ENCODE measurements at places on chromosomes 16 and 17.

DNA sequence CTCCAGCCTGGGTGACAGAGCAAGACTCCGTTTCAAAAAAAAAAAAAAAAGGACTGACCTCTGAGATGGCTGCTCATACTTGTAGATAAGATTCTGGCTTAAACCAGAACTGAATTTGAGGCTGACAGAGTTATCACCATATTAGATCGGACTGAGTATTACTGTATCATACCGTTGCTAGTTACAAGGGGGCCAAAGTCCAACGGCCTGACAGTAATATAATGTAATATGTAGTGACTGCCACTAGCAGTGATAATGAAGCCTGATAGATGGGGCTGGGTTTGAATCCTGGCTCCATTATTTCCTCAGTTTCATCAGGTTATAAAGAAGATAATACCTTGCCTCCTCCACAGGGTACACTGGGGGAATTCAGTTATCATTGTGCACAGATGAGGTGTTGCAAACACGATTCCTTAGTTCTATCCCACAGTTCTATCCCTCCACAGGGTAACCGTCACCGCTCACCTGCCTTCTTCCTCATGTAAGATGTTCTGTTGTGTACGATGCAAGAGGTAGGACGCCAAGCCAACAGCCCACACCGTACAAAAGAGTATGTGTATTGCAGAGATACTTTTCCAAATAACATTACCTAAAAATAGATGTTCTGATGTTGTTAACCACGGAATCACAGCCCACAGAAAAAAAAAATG lies 5.2 kb downstream of the TMEM220 start:
- DNase-seq, result no peak

DNA sequence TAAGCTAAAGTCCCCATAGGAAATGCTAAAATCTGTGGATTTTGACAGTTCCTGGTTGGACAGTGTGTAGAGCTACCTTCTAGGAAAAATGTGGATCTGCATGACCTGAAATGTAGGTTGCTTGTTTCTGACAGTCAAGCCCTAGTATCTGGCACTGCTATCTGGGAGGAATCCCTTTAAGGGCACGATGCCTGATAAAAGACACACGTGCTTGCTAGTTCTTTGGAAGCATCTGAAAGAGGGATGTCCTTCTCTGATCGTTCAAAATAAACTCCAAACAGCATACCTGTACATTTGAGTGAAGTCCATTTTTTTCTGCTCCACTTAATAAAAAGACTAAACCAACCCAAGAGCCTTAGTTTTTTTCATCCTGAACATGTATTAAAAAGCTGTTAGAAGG lies 101.3 kb downstream of the CDK5R1 start:
- no peak for DNase-seq

- DNase-seq, result no peak
Observed at GRCh38 chr17:3469529-3469928, 2.1 kb downstream of the SPATA22 start.

DNA sequence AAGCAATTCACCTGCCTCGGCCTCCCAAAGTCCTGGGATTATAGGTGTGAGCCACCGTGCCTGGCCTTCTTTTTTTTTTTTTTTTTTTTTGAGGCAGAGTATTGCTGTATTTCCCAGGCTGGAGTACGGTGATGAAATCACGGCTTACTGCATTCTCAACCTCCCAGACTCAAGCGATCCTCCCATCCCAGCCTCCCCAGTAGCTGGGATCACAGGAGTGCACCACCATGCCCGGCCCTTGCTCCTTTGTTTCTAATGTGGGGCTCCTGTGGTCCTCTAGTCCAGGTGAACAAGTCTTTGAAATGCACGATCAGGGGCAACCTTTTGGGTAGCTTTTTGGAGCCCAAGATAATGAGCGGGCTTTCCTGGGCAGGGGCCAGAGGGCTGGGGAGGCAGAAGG lies 23.2 kb downstream of the CMIP start:
- no peak for DNase-seq

DNA sequence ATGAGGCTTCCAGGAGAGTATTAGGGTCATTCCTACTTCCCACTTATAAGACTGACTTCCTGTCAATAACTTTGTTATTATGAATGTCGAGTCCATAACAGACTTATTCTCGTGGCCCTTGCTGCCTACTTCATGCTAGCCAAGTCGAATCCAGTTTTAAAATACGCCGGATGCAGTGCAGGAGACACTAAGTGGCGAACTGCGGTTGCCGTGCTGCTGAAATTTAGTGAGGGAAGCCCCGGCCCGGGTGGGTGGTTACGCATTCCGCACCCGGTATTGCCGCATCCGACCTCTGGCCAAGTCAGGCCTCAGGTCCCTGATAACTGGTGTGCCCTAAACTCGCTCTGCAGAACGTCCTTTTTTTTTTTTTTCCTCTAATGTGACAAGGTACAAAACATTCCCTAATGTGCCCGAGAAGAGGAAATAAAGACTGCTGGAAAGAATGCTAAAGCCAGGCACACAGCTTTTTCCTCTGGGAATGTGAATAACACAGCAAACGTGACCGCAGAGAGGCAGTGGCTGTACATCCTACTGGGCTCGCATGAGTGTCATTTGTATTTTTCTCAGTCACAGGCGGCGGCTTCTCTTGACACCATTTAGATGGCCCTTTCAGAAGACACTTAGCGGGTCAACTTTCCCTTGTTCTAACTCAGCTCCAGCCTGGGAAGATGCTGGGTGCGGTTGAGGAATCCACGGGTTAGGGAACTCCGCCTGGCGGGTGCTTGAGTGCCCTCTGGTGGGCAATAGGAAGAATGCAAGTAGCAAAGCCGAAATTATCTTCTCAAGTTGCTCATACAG lies 7.1 kb upstream of the AKTIP start:
- peak; percentile 41 for DNase-seq

GRCh38 chr16:66681676-66682075 lies 14.9 kb downstream of the CMTM4 start:
- no peak for DNase-seq

- DNase-seq, result peak; percentile 91
Observed at GRCh38 chr17:31596382-31597323, 205.2 kb downstream of the RAB11FIP4 start.

DNA sequence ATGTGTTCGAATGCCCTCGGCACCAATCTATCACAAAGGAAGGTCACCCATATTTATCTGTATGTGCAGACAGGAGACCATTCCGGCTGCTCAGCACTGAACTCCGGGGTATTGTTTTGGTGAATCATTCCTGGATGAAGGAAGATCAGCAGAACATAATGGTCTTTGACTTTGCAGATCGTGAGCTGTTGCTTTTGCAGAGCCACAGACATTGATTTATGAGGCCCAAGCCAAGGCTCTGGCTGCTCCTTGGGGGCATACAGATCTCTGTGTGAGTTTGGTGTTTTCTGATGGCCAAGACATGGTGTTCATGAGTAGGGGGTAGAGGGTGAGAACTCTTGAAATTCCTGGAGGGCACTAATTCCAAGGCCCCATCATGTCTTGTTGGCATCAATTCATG lies 458.8 kb upstream of the HSBP1 start:
- no peak for DNase-seq

GRCh38 chr16:50318796-50319578 lies 49.8 kb downstream of the BRD7 start:
- DNase-seq, result no peak

DNA sequence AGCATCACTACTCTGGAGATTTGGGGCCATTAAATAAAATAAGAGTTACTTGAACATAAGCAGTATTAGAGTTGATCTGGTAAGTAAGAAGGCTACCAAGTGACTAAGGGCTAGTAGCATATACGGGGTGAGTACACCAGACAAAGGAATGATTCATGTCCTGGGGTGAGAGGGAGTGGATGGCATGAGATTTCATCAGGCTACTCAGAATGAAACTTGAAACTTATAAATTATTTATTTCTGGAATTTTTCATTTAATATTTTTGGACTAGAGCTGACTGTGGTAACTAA lies 2.3 kb downstream of the SLFN5 start:
- DNase-seq, result peak; percentile 83

DNA sequence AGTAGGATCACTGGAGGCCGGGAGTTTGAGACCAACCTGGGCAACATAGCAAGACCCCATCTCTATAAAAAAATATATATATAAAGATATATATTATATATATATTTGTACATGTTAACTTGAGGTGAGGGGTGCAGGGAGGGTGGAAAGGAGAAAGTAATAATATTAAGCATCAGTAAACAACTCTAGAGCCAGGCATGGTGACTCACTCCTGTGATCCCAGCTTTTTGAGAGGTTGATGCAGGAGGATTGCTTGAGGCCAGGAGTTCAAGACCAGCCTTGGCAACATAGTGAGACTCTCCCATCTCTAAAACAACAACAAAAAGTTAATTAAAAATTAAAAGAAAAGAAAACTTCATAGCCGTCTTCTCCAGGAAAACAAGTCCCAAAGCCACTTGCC lies 61.7 kb upstream of the SMURF2 start:
- DNase-seq, result no peak

DNA sequence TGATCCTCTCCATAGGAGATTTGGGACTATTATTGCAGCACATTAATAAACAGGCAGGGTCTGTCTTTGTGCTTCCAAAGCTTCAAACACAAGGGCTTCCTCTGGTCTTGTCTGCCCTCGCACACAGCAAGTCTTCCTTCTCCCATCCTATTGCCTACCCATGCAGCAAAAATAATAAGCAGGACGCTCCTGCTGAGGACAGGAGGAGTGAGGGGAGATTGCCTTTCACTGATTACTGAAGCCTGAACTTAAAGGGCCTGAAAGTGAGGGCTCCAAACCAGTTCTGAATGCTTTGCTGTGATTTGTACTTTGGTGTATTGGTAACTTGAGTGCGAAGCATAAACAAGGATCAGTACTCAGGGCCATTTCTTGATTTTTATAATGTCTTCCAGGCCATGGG lies 197.6 kb upstream of the XYLT1 start:
- DNase-seq, result no peak

DNA sequence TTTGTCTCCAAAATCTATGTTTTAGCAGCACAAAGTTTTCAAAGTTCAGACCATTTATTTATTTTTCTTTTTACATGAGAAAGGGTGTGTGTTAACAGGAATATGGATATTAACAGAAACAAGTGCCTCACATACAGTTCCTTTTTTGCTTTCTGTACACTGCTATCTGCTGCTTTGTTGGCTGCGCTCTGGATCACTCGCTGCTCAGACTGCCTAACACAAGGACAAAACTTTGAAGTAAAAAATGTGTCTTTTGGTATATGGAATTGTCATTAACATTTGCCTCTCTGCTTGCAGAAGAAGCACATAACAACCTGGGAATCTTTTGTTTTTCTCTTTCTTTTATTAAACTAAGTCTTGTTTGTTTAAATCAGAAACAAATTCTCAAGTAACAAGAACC lies 262.8 kb downstream of the ZFHX3 start:
- no peak for DNase-seq

Measured in AG04450 (cell line).